ENCODE measurements at places on chromosomes 2 and 18.

GRCh38 chr2:173326806-173327205 lies 27.9 kb upstream of the CDCA7 start:
- H3K27me3 ChIP-seq = no peaks in the 10 kb centered on the region
- H3K4me3 ChIP-seq = no peak overlapping the region
- no peaks in the 10 kb centered on the region for H3K4me1 ChIP-seq
- H3K27ac ChIP-seq = no peak overlapping the region
- DNase-seq = no peak

GRCh38 chr2:191404568-191404991 lies 159.4 kb downstream of the MYO1B start:
- H3K4me3 ChIP-seq = no peak overlapping the region
- H3K36me3 ChIP-seq = peaks cover 30% of the 10 kb centered on the region

DNA sequence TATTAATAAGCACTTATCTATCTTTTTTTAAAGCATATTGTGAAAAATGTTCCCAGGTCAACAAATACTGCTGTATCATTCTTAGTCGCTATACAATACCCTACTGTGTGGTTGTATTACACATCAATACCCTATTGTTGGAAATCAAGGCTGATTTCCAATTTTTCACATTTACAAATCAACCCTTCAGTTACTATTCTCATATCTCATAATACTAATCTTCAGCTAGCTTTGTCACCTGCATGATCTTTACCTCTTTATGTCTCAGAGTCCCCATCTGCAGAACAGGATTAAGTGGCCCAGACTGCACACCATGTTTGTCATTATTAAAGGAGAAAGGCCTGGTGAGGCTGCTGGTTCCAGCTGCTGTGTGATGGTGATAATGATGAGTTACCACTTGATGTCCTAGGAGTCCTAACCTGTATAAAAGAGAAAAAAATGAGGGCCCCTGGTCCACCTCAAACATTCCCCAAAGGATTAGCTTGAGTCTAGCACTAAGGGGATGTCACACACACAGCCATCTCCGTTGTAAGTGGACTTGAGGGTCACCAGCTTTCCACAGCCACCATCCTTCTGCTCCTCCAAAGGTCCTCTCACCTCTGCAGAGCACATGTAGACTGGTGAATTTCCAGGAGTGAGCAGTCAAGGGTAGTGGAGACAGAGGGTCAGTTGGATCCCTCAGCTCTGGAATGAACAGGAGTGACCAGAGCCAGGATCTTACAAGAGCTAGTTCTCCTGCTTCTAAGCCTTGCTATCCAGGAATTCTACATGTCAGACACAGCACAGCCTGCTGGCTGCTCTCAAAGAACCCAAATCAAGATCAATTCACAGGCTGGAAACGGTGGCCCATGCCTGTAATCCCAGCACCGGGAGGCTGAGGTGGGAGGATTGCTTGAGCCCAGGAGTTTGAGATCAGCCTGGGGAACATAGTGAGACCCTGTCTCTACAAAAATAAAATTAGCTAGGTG lies 36.0 kb upstream of the BIN1 start:
- H3K4me3 ChIP-seq = no peak overlapping the region
- H3K27me3 ChIP-seq = no peaks in the 10 kb centered on the region
- DNase-seq = no peak
- no peak overlapping the region for H3K27ac ChIP-seq
- H3K4me1 ChIP-seq = peaks cover 30% of the 10 kb centered on the region

DNA sequence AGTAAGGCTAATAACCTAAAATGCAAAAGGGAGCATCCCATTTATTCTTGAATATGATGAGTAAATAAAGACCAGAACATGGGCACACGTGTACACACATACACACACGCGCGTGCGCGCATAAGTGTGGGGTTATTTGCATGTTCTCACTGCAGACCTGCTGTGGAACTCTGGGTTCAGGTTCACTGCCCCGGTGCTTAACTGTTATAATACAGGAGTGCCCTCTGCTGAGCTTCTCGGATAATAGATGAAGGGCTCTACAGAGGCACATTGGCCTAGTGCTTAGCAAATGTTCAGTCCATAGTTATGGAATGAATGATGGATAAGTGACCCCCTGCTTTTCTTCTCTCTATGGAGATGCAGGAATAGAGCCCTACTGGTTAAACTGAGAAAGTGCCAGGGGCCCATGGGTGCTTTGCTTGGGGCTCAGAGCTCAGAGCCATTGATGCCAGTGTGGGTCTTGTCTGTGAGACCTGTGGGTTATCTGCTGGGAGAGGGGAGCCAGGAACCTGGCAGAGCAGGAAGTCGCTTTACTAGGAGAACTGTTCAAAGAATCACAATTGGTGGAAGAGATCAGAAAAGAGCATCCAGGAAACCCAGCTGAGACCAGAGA lies 3.6 kb upstream of the ARL4C start:
- peak overlapping the region; percentile 76 for H3K4me3 ChIP-seq
- H3K36me3 ChIP-seq = peaks cover 2% of the 10 kb centered on the region
- peaks cover 17% of the 10 kb centered on the region for H3K27me3 ChIP-seq

- H3K4me1 ChIP-seq = no peaks in the 10 kb centered on the region
- DNase-seq = no peak
- H3K4me3 ChIP-seq = no peak overlapping the region
- H3K27ac ChIP-seq = no peak overlapping the region
These were observed 66.8 kb downstream of the ACSL3 start for GRCh38 chr2:222927600-222927999.

- H3K36me3 ChIP-seq = no peaks in the 10 kb centered on the region
- no peak overlapping the region for H3K27ac ChIP-seq
- H3K4me3 ChIP-seq = no peak overlapping the region
- DNase-seq = no peak
- no peaks in the 10 kb centered on the region for H3K27me3 ChIP-seq
These were observed 88.0 kb upstream of the RAB27B start for GRCh38 chr18:54740136-54740846.

GRCh38 chr2:13574831-13575230 lies 858.1 kb downstream of the TRIB2 start:
- H3K27me3 ChIP-seq = peaks cover 8% of the 10 kb centered on the region
- H3K4me1 ChIP-seq = peaks cover 9% of the 10 kb centered on the region

DNA sequence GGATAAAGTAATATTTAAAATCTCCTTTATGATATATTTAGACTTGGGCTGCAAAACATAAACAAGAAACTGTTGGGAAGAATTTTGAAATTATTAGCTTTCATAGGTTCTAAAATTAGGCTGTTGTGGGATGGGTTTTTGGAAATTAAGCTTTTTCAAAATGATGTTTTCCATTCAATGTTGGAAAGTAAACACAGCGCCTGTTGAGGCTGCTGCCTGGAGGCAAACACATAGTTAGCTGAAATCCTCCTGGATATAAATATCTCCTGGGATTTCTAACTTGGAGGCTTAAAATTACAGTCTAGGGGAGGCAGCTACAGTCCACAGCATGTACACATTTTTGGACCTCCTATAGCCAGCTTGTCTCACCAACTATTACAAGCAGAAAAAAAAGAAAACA lies 197.3 kb downstream of the DCC start:
- peaks cover 7% of the 10 kb centered on the region for H3K4me1 ChIP-seq
- H3K27ac ChIP-seq = no peak overlapping the region
- no peak for DNase-seq
- peaks cover 3% of the 10 kb centered on the region for H3K27me3 ChIP-seq
- no peaks in the 10 kb centered on the region for H3K36me3 ChIP-seq

DNA sequence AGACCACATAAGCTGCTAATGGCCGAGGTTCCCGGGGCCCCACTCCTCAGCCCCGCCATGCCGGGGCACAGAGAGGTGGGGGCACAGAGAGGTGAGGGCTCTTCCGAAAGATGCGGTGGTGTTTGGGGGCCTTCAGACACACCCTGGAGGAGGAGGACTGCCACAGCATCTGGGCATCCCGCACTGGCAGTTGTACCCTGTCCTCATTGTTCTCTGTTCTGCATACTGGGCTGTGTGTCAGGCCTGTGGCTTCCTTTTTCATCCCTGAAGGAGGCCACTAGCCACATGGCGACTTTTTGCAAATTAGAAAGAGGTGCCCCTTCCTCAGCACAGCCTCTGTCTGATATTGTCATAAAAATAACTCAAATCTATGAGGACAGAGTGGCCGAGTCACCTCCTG lies 150.1 kb downstream of the CTIF start:
- H3K27ac ChIP-seq = no peak overlapping the region
- peaks cover 12% of the 10 kb centered on the region for H3K4me1 ChIP-seq
- H3K36me3 ChIP-seq = peaks cover 10% of the 10 kb centered on the region
- no peak for DNase-seq
- no peaks in the 10 kb centered on the region for H3K27me3 ChIP-seq

DNA sequence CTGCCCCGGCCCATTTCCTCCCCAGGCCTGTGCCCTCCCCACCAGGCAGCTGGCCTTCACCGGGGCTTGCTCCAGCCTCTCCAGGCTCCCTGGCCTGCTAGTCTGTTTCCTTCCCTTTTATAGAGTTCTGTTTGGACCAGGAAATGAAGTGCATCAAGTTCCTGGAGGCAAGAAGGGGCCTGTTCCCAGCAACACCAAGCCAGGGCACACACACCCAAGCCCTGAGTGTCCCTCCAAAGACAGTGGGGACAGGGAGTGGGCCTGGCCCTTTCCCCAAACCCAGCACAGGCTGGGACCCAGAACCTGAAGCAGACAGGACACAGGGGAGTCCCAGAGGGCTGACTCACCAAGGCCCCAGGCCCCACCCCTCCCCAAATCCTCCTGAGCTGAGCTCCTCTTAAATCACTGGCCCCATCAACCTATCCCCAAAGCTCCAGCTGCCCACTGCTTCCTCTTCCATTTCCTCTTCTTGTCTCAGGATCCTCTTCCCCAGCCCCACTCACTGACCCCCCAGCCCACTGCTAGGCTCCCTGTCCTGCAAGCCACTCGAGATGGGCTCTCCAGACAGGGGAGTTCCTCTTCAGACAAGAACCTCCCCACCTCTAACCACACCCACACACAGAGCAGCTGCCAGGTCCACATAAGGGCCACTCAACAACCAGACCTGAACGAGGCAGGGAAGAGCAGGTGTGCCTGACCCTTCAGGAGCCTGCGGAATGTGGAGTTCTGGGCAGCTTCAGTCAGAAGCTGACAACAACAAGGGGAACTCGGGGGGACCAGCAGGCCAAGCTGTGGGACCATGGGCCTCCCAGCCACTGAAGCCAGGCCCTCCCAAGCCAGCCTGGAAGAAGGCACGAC lies 74.2 kb downstream of the TNS1 start:
- H3K36me3 ChIP-seq = no peaks in the 10 kb centered on the region
- H3K27me3 ChIP-seq = no peaks in the 10 kb centered on the region
- H3K4me1 ChIP-seq = peaks cover 16% of the 10 kb centered on the region
- H3K4me3 ChIP-seq = no peak overlapping the region
- DNase-seq = no peak
- peak overlapping the region; percentile 23 for H3K27ac ChIP-seq

- H3K36me3 ChIP-seq = no peaks in the 10 kb centered on the region
- H3K4me1 ChIP-seq = peaks cover 5% of the 10 kb centered on the region
- H3K4me3 ChIP-seq = no peak overlapping the region
- no peaks in the 10 kb centered on the region for H3K27me3 ChIP-seq
- H3K27ac ChIP-seq = no peak overlapping the region
- no peak for DNase-seq
These were observed 48.9 kb upstream of the SPATS2L start for GRCh38 chr2:200257570-200257969.

DNA sequence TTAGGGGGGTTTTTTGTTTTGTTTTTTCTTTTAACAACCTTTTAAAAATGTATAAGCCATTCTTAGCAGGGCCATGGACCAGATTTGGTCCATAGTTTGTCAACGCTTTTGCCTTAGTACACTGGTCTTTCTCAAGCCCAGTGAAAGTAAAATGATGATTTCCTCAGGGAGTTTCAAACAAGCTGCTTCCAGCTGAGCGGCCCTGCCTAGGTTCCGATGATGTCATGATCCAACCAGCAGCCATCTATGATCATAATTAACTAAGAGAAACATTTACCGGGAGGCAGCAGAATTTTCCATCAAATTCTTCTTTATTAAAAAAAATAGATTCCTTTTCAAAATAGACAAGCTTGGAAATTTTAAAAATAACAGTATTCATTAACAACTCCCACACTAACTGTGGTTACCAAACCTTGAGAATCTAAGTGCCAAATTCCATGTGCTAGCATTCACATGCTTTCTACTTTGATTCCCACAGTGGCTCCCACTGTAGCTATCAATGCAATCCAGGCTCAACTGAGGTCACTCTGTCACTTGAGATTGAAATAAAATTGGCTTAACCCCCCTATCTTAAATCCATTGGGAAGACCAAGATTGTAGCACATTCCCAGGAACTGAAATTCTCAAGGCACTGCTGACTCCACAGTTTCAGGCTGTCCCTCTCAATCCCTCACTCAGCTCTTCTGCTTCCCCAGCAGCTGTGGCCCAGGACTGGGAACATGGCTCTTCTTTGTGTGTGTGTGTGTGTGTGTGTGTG lies 148.9 kb downstream of the RNF152 start:
- H3K27ac ChIP-seq = no peak overlapping the region
- no peaks in the 10 kb centered on the region for H3K4me1 ChIP-seq
- no peak for DNase-seq

GRCh38 chr2:38170067-38170466 lies 94.1 kb upstream of the CYP1B1 start:
- H3K36me3 ChIP-seq = no peaks in the 10 kb centered on the region
- no peak for DNase-seq
- H3K4me3 ChIP-seq = no peak overlapping the region
- no peaks in the 10 kb centered on the region for H3K27me3 ChIP-seq

- no peak overlapping the region for H3K4me3 ChIP-seq
- no peaks in the 10 kb centered on the region for H3K4me1 ChIP-seq
- no peak overlapping the region for H3K27ac ChIP-seq
- H3K36me3 ChIP-seq = no peaks in the 10 kb centered on the region
These were observed 11.5 kb downstream of the GEN1 start for GRCh38 chr2:17765398-17765797.

DNA sequence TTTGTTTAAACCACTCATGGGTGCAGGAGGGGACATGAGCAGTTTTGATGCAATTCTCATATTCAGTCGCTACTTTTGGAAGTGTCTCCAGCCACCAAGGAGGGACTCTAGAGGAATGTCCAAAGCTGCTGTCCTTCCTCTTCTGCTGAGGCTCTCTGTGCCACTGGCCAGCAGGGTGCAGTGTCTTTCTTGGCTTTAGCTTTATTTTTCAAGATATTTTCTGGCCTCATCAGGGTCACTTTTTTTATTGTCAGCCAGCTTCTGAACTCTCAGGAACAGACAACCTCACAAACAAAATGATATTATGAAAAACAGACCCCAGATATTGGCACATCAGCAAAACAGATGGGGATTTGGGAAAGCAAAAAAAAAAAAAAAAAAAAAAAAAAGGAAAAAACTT lies 289.3 kb upstream of the ZSWIM2 start:
- no peak overlapping the region for H3K27ac ChIP-seq
- no peak overlapping the region for H3K4me3 ChIP-seq
- H3K36me3 ChIP-seq = no peaks in the 10 kb centered on the region

DNA sequence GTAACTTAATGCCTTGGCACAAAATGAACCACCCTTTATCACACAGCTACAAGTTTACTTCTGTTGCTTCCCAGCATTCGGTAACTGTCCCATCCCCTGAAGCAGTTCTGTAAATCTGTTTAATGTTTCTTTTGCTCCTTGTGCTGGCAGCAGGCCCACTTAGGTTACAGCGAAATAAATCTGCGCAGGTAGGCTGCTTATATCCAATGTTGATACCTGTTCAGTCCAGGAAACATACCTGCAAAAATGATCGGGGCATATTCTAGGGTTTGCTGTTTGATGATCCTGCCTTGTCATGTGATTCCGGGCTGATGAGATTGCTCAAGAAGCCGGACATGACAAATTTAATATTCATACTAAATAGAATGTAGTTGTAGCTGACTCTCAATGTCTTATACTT lies 23.3 kb downstream of the PELI1 start:
- H3K27me3 ChIP-seq = no peaks in the 10 kb centered on the region
- no peak for DNase-seq
- H3K4me3 ChIP-seq = no peak overlapping the region
- H3K36me3 ChIP-seq = peaks cover 8% of the 10 kb centered on the region

All from neural crest cell (in vitro differentiated cells).